Aorta (tissue), 5 donors: ENCODE measurements at places on chromosomes 16 and 17. TPM values are rescaled to one million over a fixed set of nuclear protein-coding genes. Genes with fewer than 3 reads are reported as not detected.

RNF167 gene
- total RNA-seq, result 51.8 TPM

UNC45B gene
- total RNA-seq, result not detected

KCNJ12 gene
- total RNA-seq, result 2.9 TPM

OTOA gene
- total RNA-seq, result 0.21 TPM

GRCh38 chr16:89308391-89309333, 91.2 kb downstream of the ZNF778 start:
- DNase-seq, result no peak

DNA sequence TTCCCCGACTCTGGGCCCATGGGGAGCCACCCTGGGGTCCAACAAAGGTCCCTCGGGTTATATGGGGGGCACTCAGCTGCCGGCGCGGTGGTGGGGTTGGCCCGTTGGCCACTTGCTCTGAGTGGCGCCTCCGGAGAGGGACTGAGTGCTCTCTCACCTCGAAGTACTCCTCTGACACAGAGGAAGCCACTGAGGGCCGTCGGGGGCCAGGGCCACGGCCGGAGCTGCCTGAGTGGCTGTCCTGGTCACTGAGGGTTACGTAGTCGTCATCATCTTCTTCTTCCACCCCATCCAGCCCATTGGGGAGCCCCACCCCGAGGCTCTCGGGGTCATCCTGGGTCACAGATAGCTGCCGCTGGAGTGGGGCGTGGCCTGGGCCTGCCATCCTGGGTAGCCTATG, 25.7 kb downstream of the SLC5A10 start:
- DNase-seq, result no peak
